H9 (cell line): ENCODE measurements at places on chromosomes 16 and 17. TPM values are rescaled to one million over a fixed set of nuclear protein-coding genes. Genes with fewer than 3 reads are reported as not detected.

DNA sequence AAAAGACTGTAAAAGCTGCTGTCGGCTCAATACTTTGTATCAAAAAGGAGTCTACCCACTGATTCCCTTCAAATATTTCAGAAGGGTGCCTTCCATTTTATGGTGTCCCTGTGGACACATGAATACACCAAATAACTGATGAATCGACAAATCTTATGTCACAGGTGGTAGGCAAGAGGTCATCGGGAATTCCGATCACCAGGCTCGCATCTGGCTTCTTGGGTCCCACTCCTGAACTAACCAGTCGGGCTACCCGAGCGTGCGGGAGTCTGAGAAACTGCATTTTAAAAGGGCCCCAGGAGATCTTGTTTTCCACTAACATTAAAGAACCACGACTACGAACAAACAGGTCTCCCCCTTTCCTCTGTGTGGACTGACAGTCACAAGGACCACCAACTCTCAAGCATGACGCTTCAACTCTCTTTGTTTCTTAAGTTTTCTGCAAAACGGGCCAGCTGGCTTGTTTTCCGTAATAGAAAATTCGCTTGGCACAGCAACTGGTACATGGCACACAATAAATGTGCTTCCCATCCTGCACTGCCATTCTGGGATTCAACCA, 873 bp downstream of the PSME3IP1 start:
- DNase-seq: no peak

- DNase-seq: peak; percentile 65
These were observed 101.2 kb downstream of the ZNF423 start for GRCh38 chr16:49754495-49755312.

GRCh38 chr16:67206838-67207248, 7.9 kb downstream of the ELMO3 start:
- no peak for DNase-seq

The SAMD14 gene
- total RNA-seq: 4.8 and 5.9 TPM in 2 replicates

DNA sequence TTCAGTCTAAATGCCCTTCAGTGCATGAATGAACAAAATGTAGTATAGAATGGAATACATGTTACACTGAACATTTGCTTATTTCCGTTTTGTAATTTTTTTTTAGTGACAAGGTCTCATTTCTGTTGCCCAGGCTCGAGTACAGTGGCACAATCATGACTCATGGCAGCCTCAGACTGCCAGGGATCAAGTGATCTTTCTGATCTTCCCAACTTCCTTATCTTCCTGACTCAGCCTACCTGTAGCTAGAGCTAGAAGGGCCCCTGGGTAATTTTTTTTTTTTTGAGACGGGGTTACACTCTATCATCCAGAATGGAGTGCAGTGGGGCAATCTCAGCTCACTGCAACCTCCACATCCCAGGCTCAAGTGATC, 7.3 kb upstream of the SLX4 start:
- DNase-seq: no peak

The ABCA8 gene
- not detected in 2 replicates for total RNA-seq
